RPMI8226 (cell line): ENCODE measurements at places on chromosomes 5 and 9.
A peak's percentile ranks its signal among the peaks of the same experiment; 100 is the strongest.

DNA sequence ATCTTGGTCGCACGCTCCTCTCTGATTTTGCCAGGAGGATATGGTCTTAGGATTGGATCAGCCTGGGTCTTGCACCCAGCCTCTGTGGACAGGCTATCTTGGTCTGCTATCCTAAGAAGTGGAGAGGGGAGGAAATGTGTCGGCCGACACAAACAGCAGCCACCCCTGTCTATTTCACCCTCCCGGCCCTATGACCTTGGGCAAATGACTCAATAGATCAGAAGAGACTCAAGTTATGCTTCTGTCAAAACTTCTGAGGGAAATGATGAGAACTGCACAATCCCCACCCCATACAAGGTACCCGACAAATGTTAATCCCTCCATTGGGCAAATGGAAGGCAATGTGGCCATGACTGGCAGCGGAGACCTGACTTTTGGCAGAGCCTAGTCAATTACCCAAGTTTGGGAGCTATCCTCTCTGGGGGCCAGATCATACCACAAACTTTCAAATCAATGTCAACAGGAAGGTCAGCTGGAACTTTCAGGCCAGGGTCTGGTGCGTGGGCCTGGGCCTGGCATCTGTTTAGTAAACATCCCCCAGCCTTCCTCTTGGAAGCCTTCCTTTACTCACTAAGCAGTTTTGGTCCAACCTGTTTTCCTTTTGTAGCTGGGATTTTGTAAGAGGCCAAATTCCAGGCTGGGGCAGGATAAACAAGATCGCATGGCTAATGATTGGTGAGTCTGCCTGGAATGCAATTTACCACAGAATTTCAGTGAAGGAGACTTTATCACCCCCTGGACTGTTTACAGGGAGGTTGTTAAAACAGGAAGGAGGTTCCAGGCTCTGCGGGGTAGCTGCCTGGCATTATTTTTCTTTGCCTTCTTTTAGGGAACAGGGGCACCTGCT lies 64.2 kb upstream of the CPEB4 start:
- peak; percentile 40 for DNase-seq

DNA sequence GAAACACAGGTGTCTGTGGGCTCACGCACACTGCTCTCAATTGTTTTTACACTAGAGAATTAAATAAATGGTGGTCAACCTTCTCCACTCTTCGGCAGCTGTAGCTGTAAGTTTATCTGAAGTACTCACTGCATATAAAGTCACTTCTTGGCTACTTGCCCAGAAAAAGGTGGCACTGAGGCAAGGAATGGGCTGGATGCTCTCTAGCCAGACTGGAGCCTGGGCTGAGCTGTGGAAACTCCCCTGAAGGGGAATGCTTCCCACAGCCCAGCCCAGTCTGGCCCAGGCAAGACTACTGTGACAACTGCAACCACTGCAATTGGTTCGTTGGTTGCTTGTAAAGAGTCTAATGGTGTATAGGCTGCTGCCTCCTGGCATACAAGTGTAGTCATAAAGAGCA lies 4.5 kb downstream of the LEAP2 start:
- DNase-seq: no peak

DNA sequence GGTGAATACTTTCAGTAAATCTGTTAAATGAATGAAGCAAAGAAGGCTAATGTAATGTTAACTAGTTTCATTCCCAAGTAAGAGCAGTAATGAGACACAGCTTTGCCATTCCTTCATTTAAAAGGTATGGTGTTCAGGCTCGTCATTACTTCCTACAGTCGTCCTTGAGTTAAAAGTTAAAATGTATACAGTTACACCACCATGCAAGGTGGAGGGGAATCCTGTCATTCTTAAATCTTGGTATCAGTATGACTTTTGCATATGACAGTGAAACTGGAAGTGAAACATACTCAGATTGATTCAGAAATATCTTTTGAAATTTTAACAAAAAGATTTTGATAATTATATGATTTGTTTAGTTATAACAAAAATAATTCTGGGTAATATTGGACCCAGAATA lies 25.9 kb downstream of the MTRR start:
- DNase-seq: no peak

- DNase-seq: no peak
These were observed 93.7 kb downstream of the ARHGAP26 start for GRCh38 chr5:142863856-142864255.

- DNase-seq: peak; percentile 65
These were observed 253.4 kb downstream of the ARHGAP26 start for GRCh38 chr5:143023411-143024096.

DNA sequence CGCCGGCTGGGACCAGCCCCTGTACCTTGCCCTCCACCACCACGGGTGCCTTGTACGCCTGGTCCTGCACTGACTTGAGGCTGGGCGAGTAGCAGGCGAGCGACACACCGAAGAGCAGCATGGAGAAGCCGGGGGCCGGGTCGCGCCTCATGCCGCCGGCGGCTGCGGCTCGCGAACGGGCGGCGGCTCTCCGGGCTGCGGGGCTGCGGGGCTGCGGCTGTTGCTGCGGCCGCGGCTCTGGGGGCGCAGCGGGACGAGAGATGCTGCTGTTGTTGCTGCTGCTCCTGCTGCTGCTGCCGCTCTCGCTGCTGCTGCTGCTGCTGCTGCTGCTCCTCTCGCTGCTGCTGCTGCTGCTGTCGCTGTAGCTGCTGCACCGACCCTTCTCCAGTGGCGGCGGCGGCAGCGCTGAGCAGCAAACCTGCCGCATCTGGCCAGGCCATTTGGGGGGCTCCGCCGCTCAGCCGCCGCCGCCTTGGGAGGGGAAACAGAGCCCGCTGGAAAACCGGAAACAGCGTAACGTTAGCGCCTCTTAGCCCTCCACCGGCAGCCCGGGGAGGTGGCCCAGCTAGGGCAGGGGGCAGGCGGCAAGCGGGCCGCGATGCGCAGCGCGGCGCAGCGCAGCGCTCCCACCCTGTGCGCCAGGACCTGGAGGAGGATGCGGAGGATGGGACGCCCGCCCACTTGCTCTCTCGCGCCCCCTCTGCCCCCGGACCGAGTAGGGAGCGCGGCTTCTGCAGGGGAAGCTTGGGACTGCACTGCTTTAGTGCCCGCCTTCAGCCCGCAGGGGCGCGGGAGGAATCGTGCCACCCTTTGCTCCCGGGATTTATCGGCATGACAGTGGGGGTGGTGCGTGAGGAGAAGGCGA lies at the start of gene NRG2:
Gene NRG2 (minus strand): TSS at position 657 of the 865 bp plus-strand sequence.
- peak; percentile 54 for DNase-seq
